ENCODE measurements at places on chromosomes 12 and 14.
A peak's percentile ranks its signal among the peaks of the same experiment; 100 is the strongest.

DNA sequence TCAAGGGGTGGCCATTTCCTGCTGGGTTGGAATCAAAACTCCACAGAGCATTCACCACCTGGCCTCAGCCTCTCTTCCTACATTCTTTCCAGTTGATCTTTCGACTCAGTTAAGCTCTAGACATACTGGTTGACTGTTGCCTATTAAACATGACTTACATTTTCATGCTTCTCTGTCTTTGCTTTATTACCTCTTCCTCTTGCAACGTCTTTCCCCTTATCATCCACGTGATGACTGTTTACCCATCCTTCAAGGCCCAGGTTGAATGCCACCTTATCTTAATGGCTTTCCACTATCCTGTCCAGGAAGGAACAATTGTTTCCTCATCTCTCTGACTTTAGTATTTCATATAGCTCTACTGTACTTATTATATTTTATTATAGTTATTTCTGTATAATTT, 24.4 kb upstream of the CCDC175 start:
- no peaks in the 10 kb centered on the region for H3K4me1 ChIP-seq
- no peaks in the 10 kb centered on the region for H3K36me3 ChIP-seq
- H3K27me3 ChIP-seq: no peaks in the 10 kb centered on the region
- H3K4me3 ChIP-seq: no peak overlapping the region
- no peak overlapping the region for H3K27ac ChIP-seq
- no peak for DNase-seq

DNA sequence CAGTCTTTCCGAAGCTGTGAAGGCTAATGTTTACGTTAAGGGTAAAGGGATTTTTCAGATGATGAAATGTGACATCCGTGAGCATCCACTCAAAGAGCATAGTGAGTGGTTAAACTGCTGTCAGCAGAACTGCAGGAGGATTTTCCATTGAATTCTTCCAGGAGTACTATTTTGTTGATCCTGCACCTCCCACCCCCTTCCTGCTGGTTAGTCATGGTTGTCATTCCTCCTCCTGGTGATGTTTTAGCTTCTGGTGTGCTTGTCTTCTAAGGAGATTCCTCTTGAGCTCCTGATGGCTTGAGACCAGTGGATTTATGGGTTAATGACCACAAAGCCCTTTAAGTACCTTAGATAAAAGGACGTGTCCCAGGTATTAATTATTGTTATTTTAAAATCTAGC, 2.4 kb upstream of the GPRC5D start:
- no peaks in the 10 kb centered on the region for H3K36me3 ChIP-seq
- no peak overlapping the region for H3K4me3 ChIP-seq
- no peaks in the 10 kb centered on the region for H3K27me3 ChIP-seq
- peak; percentile 46 for DNase-seq
- H3K4me1 ChIP-seq: peaks cover 5% of the 10 kb centered on the region

DNA sequence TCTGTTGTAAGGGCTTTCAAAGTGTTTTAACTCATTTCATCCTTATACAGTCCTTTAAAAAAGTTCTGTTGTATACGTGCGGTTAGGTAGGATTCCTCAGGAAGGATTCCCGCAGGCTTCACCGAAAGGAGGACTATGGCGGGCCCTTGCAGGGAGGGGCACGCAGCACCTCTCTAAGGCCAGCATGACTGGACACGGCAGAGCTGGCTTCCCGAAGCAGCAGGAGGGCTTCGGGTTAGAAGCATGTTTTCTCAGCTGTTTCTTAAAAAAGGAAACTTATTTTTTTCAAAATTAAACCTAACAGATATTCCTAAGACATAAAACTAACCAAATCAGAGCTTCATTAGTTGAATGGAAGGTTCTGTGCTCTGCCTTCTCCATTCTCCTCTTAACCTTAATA, 21.3 kb downstream of the IQSEC3 start:
- H3K36me3 ChIP-seq: no peaks in the 10 kb centered on the region
- H3K4me3 ChIP-seq: no peak overlapping the region
- H3K4me1 ChIP-seq: no peaks in the 10 kb centered on the region
- H3K27ac ChIP-seq: no peak overlapping the region
- H3K27me3 ChIP-seq: peaks cover 44% of the 10 kb centered on the region
- no peak for DNase-seq

GRCh38 chr14:79265366-79265946, 945.8 kb downstream of the DIO2 start:
- H3K4me1 ChIP-seq: no peaks in the 10 kb centered on the region
- DNase-seq: peak; percentile 33
- H3K4me3 ChIP-seq: no peak overlapping the region
- H3K27ac ChIP-seq: no peak overlapping the region
- no peaks in the 10 kb centered on the region for H3K36me3 ChIP-seq

DNA sequence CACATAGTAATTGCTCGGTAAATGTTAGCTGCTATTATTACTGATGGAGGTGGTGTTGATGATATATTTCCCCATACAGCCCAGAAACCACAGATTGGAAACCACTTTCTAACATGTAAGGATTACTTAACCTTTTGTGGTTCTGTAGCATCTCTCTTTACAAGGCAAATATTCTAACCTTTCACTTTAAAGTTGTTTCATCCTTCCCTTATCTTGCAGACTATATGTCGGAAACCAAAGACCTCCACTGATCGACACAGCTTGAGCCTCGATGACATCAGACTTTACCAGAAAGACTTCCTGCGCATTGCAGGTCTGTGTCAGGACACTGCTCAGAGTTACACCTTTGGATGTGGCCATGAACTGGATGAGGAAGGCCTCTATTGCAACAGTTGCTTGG, 75.8 kb downstream of the FRMD6 start:
- peaks cover 59% of the 10 kb centered on the region for H3K4me1 ChIP-seq
- H3K4me3 ChIP-seq: no peak overlapping the region
- peak; percentile 22 for DNase-seq

GRCh38 chr14:86946446-86946845, 1046.5 kb downstream of the GALC start:
- no peaks in the 10 kb centered on the region for H3K4me1 ChIP-seq
- H3K36me3 ChIP-seq: no peaks in the 10 kb centered on the region
- H3K27me3 ChIP-seq: no peaks in the 10 kb centered on the region
- no peak for DNase-seq
- no peak overlapping the region for H3K4me3 ChIP-seq
